Stomach (tissue), 19 donors: ENCODE measurements at places on chromosomes 11 and 22. TPM values are rescaled to one million over a fixed set of nuclear protein-coding genes. Genes with fewer than 3 reads are reported as not detected.

GRCh38 chr22:39580006-39580441, 9.5 kb downstream of the CACNA1I start:
- DNase-seq = peak; percentile 52

MUC5AC gene
- 1,253 TPM for total RNA-seq

DNA sequence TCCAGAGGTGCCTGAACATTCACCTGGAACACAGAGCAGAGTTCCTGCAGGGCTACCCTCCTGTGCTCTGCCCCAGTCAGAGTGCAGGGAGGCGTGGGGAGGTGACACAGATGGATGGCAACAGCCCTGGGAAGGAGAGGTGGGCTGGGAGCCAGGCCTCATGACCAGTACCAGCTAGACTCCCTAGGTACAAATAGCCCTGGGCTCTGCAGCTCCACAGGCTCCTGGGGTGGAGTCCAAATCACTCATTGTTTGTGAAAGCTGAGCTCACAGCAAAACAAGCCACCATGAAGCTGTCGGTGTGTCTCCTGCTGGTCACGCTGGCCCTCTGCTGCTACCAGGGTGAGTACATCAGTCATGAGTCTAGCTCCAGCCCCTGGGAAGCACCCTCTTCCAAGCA, at the start of gene SCGB1D2:
TSS of gene SCGB1D2 (plus strand) at position 219 of the 400 bp plus-strand sequence. CDS start at position 288, 69 bp downstream.
- no peak for DNase-seq

DNA sequence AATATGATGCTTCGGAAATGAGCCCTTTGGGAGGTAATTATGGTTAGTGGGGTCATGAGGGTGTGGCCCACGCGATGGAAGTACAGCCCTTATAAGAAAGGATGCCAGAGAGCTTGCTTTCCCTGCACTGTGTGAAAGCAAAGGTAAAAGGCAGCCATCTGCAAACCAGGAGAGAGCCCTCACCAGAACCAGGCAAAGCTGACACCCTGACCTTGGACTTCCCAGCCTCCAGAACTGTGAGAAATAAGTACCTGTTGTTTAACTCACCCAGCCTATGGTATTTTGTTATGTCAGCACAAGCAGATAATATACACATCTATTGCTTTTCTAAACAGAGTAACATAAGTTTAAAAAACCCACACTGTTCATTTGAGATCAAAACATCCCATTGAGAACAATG, 50.7 kb downstream of the SYN3 start:
- no peak for DNase-seq

- DNase-seq = peak; percentile 63
Observed at GRCh38 chr11:68837583-68838571, 3.8 kb downstream of the CPT1A start.

PNPLA3 gene
- 0.73 TPM for total RNA-seq

- DNase-seq = peak; percentile 65
Observed at GRCh38 chr22:48141301-48141700, 1378.9 kb downstream of the TBC1D22A start.

- DNase-seq = no peak
Observed at GRCh38 chr11:68431984-68432645, 28.4 kb upstream of the PPP6R3 start.

ARAP1 gene
- total RNA-seq = 201 TPM

UBE2L6 gene
- total RNA-seq = 21.3 TPM

DNA sequence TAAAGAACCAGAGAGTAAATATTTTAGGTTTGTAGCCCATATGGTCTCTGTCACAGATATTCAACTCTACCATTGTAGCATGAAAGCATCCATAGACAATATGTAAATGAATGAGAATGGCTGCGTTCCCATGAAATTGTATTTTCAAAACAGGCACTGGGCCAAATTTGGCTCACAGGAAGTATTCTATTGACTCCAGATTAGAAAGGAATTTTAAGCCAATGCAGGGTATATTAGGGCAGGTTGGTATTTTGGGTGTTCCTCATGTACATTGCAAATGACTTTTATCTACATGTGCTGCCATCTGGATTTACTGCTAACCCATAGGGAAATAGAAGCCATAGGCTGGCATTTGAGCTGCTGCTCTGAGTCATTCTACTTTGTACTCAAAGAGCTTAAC, 35.1 kb upstream of the PDGFD start:
- no peak for DNase-seq

- no peak for DNase-seq
Observed at GRCh38 chr11:75349521-75350116, 1.8 kb downstream of the ARRB1 start.

RRM1 gene
- total RNA-seq = 88.7 TPM

DNA sequence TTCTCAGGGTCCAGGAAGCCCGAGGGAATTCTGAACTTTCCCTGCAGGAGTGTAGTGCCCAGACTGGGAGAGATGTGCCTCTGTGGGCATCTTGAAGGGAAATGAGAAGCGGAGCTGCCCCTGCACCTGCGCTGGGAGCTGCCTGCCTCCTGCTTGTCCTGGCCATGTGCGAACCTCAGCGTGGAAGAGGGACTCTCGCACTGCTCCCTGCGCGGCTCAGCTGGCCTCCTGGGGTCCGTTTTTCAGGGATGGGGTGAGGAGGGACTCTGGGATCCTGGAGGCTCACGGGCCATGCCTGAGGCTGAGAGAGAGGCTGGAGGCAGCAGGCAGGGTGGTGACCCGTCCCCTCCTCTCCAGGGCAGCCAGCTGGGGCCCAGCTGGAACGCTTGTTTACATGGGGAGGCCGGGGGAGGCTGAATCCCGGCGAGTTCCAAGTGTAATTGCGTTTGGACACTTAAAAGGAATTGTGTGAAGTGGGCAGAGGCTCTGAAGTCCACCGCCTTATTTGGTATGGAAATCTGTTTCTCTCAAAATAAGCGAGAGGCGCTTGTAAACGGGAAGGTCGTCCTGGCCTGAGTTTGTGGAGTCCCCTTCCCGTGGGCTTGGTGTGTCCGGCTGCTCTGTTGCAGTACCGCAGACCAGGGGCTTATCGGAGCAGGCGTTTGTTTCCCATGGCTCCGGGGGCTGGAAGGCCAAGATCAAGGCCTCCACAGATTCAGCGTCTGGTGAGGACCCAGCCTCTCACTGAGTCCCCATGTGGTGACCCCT, 1.2 kb upstream of the MRGPRF start:
- DNase-seq = peak; percentile 44

NFAM1 gene
- 2.8 TPM for total RNA-seq

DNA sequence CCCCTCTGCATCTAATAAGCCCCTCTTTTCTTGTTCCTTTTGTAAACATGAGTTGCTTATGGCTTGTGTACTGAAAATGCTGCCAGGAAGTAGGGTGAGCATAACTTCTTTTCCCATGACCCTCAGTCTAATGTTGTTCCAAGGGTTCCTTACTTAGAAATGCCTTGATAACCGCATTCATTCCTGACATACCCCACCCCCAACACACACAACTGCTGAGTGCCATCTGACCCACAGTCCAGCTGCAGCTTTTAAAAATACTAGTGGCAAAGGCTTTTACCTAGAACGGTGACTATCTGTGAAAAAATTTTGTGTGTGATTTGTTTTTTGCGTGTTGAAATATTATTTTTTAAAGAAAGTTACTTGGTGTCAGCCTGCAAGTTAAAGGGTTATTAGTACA, 52.6 kb downstream of the ARHGAP42 start:
- DNase-seq = peak; percentile 47

GRCh38 chr22:22396741-22397291, 111.7 kb downstream of the ZNF280B start:
- DNase-seq = no peak

DNA sequence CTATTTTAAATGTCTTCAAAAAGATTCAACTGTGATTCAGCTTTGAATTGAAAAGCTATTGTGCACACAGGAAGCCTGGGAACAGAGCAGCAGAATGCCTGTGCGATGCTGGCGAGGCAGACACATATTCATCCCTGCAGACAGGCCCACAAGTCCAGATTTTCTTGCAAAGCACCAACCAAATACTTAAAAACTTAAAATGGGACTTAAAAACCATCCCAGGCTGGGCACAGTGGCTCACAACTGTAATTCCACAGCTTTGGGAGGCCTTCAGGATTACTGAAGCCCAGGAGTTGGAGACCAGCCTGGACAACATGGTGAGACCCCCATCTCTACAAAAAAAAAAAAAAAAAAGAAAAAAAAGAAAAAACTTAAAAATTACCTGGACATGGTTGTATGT, 122.6 kb upstream of the SERPIND1 start:
- no peak for DNase-seq

- peak; percentile 16 for DNase-seq
Observed at GRCh38 chr11:36948460-36949127, 350.6 kb upstream of the RAG2 start.

GRCh38 chr11:102172127-102172848, 62.0 kb downstream of the YAP1 start:
- DNase-seq = no peak

CD3D gene
- total RNA-seq = 24.0 TPM

- DNase-seq = no peak
Observed at GRCh38 chr11:123480290-123480815, 50.3 kb downstream of the GRAMD1B start.

FGF4 gene
- not detected for total RNA-seq

DNA sequence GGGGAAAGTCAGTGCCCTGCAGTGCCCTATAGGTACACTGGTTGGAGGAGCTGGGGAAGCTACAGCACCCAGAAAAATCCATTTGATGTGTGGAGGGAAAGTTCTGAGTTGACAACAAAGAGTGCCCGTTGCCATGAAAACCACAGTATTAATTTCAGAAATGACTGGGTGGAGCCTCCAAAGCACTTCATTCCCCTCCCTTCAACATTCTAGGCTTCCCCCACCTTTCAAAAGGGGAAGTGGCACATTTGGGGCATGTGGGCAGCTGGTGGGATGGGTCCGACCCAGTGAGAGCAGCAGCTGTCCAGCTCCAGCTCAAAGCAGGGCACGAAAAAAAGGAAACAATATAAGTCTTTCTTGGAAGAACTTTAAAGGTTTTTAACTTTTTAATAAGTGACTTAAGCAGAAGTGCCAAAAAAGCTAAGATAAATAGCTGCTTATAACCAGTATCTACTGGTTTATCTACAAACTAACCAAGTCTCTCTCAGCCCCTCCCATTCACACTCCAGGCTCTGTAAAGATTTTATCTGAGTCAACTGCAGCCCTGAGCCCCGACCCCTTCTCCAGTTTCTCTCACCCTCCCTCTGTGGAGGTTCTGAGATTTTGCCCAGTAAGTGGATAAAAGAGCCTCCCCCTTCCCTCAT, 9.0 kb upstream of the AHNAK start:
- peak; percentile 78 for DNase-seq

GRCh38 chr11:87219266-87219665, 181.5 kb downstream of the TMEM135 start:
- DNase-seq = no peak

FOLR1 gene
- total RNA-seq = not detected

DNA sequence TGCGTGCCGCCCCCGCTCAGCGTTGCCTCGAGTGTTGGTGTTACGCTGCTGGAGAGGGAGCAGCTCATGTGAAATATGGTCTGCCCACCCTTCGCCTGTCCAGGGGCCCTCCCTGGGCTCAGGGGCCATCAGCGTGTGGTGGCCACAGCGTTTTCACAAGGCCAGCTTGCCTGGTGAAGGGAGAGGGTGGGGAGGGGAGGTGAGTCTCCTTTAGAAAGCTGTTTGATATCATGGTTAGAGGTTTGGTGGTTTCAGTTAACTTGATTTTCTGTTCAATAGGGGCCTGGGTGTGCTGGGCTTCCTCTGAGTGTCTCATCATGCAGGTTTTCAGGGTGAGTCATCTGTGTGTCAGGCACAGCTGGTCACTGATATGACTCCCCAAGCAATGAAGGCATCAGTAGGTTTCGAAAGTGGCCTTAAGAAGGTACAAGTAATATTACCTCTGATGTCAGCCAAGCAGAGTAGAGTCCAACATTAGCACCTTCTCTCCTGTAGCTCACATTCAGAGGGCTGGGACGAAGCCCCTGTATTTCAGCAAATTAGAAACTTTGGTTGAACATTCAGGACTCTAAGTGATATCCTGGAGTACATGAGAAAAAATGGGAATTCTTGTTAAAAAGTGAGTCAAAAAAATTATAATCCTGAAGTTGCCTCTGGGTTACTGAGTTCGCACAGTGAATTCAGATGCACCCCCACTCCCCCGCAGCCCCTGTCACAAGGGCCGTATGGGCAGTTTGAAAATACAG, 172.5 kb downstream of the TBC1D22A start:
- DNase-seq = no peak

DNA sequence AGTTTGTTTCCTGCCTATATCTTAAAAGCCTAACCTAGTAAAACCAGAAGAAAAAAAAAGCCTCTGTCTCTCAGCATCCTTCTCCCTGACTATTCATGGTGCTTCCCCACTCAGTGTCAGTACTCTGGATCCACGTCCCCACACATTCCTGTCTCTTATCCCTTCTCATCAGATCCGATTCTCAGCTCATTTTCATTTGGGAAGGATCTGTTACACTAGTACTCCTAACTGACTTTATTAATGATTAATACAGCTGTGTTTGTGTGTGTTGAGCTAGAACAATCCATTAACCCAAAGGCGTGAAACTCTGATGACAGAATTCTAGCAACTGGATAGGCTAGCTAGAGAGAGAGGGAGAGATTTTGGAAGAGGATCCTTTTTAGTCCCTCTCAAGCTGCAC, 1.5 kb downstream of the PRRG4 start:
- DNase-seq = no peak

KCNJ5 gene
- not detected for total RNA-seq

DNA sequence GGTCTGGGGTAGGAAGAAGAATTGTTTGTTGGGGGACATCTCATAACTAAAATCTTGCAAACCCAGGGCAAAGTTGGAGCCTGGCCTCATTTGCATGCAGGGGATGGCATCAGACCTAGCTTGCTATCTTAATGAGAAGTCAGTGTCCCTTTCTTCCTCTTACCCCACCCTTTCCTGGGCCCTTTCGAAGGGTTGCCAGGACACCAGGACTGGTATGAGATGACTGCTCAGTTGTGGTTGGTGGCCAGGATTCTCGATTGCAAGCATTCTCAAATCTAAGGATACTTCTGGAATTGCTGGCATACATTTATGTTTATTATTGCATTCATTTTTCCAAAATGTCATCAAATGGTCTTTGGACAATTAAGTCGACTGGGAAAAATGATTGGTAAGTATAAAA, 131.0 kb downstream of the SLC1A2 start:
- no peak for DNase-seq

DNA sequence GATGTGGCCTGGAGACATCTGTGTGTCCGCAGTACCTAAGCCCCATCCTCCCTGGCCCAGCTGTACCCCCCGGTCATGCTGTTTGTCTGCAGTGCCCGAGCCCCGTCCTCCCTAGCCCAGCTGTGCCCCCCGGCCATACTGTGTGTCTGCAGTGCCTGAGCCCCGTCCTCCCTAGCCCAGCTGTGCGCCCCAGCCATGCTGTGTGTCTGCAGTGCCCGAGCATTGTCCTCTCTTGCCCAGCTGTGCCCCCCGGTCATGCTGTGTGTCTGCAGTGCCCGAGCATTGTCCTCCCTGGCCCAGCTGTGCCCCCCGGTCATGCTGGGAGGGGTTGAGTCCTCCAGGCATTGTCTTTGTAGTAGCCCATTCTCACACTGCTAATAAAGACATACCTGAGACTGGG, 7.6 kb upstream of the ARSA start:
- no peak for DNase-seq

DNA sequence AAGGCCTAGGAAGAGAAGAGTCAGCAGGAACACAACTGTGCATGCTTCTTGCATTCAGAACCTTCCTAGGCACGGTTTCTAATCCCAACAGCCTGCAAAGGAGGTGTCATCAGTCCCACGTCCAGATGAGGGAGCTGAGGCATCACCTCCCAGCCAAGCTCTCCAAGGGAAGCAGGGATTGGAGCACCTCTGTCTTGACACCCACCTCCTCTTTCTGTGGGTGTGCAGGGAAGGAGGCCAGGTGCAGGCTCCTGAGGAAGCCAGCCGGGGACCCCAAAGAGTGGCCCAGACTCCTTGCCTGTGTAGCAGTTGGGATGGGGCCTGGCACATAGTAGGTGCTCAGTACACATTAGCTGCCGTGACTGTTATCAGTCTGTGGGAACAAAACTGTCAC, 2.0 kb downstream of the PNPLA5 start:
- DNase-seq = no peak

MMP7 gene
- total RNA-seq = 0.37 TPM

- no peak for DNase-seq
Observed at GRCh38 chr22:47618180-47619010, 855.9 kb downstream of the TBC1D22A start.
